ENCODE measurements at places on chromosomes 1 and 21. TPM values are rescaled to one million over a fixed set of nuclear protein-coding genes. Genes with fewer than 3 reads are reported as not detected.

GRCh38 chr1:226318471-226318870 is 9.5 kb upstream of the LIN9 start:
- DNase-seq: no peak

GRCh38 chr1:221923929-221924598 is 182.2 kb upstream of the DUSP10 start:
- no peak for DNase-seq

DNA sequence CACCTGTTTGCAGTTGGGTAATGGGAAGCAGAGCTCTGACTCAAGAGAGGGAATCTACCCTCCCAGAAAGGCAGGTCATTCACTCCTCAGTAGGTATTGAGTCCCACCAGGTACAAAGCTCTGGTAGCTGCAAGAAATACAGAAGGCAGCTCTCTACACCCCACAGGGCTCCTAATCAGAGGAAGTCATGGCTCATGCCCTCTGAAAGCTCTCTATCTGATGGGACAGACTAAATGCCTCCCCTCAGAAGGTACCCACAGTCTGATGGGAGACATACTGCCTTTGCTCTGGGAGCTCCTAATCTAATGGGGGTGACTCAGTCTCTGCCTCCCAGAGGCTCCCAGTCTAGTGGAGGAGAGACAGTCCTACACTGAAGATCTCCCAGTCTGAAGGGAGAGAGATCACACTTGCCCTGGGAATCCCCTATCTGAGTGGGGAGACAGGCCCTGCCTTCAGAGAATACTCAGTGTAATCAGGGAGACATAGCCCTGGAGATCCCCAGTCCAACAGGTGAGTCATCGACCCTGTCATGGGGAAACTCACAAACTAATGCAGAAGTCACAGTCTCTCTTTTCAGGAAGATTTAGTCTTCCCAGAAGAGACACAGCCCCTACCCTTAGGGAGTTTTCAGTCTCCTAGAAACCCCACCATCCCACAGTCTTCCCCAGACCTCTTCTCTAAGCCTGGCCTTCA is 23.7 kb downstream of the CAMK1G start:
- no peak for DNase-seq

GRCh38 chr1:91831132-91831930 is 54.6 kb downstream of the TGFBR3 start:
- DNase-seq: no peak

DNA sequence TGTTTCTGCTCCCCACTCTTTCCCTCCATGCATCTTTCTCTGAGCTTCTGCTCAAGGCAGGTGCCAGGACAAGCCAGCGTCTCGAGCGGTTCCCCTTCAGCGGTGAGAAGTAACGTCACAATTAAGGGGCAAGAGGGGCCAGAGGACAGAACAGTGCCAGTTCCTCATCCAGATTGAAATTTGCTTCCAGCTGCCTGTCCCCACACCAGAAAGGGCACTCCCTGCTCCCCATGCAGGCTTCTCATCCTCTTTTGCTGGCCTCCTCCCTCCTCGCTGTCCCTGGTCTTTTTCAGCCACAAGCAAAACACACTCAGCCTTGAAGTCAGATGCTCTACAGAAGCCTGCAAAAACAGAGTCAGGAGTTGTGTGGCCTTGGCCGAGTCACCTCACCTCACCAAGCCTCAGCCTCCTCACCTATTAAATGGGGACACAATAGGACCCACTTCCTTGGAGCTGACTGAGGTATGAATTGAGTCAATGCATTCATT is 35.0 kb upstream of the ECE1 start:
- DNase-seq: no peak

Gene CD164L2
- total RNA-seq: 4.7 TPM

Gene LCE1B
- total RNA-seq: not detected

Gene HAO2
- 0.30 TPM for total RNA-seq

Gene HSD3B1
- not detected for total RNA-seq

Gene PPM1J
- total RNA-seq: 0.91 TPM

Gene MMEL1
- total RNA-seq: 5.5 TPM

Gene DDAH1
- total RNA-seq: 24.1 TPM
